ENCODE measurements at places on chromosomes 6 and 20.
A peak's percentile ranks its signal among the peaks of the same experiment; 100 is the strongest.

DNA sequence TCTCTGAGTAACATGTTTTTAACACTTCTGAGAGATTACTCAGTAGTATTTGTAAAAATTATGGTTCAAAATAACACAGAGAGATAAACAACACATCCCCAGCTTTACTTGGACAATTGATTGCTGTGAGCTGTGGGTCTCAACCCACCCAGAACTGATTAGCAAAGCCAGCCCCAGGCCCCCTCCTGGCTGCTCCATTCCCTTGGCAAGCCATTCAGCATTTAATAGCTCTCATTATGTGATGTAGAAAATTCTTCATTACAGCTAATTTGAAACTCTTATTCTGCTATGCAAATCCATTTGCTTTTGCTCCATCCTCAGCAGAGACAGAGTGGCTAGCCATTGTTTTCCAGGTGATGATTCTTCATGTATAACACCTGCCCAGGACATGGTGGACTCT is 16.6 kb upstream of the SIRT5 start:
- DNase-seq = no peak

DNA sequence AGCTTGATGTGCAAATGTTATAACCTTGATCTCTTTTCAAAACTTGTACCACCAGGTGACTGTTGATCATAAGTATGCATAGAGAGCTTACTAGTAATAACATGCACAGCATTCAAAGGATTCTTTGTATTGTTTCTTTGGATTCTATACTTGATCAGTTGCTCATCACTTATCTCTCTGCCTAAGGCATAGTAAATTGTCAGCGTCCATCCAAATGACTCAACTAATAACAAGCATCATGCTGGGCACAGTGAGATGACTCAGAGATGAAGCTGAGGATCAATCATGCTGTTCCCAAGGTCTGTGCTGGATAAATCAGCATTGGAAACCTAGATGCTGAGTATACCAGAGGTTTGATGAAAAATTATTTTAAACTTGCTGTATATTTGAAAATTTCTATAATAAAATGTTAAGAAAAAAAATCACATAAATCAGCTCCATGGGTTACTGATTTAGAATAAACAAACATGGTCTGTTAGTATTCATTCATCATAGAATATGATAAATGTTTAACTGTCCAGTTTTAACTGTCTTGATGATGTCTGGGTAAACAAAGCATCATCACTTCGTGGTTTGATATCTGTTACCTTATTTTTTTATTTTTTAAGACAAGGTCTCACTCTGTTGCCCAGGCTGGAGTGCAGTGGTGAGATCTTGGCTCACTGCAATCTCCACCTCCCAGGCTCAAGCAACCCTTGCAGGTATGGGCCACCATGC is 45.6 kb upstream of the SGK1 start:
- no peak for DNase-seq

DNA sequence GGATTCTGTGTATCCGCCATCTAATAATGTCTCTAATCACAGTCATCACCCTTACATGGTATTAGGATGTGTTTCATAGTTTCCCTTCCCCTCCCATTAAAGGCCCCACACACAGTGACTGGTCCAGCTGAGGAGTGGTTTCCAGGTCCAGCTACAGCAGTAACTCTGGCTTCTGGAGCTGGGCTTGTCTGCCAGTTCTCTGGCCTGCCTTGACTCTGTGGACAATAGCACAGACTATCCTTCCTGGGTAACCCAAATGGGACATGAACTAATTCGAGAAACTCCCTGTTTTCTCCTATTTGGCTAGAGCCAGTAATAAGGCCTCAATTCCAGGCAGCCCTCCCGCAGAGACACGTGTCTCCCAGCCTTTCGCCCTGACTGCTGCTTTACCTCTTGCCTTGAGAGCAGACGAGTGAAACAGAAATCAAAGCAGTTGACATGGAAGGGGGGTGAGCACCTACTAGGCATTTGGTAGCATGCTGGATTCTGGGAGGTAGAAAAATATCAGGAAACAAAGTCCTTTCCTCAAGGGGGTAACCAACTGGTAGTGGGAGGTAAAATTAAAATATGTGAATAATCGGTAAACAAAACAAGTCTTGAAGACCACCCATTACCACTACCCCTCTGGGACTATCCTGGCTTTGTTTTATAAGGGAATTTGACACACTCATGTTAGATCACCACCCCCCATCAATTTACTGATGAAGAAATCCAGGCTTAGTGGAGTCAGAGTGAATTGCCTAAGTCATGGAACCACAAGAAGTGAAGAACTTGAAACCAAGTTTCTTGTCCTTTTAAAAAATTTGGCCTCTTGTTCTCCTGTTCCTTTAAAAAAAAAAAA is 1.2 kb downstream of the TRAF3IP2 start:
- DNase-seq = no peak

- DNase-seq = no peak
Observed at GRCh38 chr6:106519460-106520394, 109.6 kb downstream of the RTN4IP1 start.

DNA sequence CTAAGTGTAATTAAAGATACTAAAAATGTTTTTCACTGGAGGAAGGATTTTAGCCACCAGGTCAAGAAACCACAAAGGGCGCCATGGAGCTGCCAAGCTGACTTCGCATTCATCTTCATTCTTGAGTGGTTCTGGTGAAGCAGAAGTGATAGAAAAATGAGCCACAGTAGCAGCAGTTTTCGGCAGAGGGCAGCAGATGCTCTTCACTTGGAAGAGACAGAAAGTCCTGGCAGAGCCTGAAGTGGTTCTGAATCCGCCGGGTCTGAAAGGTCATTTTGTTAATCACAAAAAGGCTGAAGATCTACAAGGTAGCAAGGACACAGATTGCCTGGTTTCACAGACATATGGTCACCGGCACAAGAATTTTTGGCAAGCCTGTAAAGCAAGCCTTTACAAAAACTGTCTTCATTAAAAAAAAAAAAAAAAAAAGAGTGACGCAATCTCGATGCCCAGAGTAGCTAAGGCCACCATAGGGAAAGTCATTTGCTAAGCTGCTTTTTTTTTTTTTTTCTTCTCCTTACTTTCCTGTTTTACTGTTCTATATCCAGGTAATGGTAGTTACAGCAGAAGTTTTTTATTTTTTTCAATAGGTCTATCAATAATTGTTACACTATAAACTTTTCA is 345.1 kb upstream of the AGPAT4 start:
- DNase-seq = peak; percentile 83

- no peak for DNase-seq
Observed at GRCh38 chr6:36916126-36916525, 30.4 kb downstream of the C6orf89 start.

DNA sequence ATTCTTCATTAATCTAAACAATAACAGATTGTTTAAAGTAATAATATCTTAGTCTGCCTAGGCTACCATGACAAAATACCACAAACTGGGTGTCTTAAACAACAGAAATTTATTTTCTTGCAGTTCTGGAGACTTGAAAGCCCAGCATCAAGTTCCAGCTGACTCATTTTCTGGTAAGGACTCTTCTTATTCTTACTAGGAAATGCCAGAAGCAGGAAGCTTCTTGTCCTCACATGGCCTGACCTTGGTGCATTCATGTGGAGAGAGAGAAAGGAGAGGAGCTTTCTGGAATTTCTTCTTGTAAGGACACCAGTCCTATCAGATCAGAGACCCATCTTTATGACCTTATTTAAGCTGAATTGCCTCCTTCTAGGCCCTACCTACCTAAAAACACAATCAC is 110.5 kb downstream of the ANKRD60 start:
- DNase-seq = no peak

DNA sequence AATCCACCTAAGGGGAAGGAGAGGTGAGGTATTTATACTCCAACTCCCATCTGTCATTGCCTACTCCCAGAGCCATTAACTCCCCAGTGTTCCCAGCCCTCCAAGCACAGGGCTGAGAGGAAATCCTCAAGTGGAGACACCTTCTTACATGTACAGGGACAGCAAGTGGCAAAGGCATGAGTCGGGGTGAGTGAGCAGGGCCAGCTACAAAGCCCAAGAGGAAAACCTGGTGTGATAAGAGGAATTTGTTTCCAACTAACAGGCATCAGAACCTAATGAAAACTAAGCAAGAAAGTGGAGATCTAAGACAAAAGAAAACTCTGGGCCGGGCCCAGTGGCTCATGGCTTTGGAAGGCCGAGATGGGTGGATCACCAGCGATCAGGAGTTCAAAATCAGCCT is 70.0 kb upstream of the SRSF6 start:
- no peak for DNase-seq

GRCh38 chr6:14634072-14634471 is 516.5 kb downstream of the CD83 start:
- no peak for DNase-seq

GRCh38 chr6:126335210-126335609 is 4.7 kb upstream of the CENPW start:
- DNase-seq = no peak

DNA sequence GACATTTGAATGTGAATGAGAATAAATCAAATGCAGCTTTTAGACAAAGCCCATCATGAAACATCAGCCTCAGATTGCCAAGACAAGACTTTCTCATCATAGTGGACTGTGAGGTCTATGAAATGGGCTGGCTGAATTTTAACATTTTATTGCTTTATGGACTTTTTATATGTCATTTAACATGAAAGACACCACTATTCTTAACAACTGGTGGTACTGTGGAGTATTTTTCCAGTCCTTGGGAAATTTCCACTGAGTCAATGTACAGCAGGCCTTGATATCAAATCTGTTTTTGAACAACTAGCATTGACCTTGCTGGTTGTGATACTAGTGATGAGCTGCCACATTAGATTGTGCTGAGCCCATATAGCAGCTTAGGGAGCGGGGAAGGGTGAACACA is 326.6 kb upstream of the CITED2 start:
- DNase-seq = no peak
